ENCODE measurements at places on chromosomes 1 and 21.

DNA sequence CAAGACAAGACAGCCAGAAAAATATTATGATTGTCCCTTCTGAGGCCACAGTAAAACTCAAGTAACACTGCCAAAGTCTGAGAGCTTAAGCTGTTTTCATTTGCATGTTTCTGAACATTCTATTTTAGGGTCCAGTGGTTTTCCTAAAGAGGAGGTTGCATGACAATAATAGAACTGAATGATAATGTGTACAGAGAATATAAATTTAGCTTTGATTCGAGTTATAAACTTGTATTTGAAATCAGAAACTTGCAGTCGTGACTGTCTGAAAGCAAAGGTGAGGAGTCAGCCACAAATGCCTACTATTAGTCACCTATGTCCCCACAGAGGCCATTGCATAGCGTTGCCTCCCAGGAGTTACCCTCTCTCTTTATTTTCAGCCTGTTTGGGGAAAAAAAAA lies 363.1 kb upstream of the ADGRL2 start:
- no peak for DNase-seq

DNA sequence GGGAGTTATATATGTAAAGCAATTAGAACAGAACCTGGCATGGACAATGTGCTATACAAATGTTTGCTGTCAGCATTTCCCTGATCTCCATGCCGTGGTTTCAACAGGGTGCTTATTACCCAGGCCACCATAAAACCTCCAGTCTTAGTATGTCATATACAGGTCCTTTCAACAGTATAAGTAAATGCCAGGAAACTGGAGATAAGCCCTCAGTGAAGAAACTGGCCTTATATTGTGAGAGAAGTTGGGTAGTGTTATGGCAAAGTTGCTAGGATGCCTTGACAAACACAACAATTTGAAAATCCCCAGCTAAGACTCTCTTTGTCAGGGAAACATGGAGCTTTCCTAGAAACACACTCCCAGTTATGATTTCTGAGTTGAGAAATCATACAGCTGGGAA lies 850.2 kb upstream of the ADAMTS5 start:
- DNase-seq = no peak

DNA sequence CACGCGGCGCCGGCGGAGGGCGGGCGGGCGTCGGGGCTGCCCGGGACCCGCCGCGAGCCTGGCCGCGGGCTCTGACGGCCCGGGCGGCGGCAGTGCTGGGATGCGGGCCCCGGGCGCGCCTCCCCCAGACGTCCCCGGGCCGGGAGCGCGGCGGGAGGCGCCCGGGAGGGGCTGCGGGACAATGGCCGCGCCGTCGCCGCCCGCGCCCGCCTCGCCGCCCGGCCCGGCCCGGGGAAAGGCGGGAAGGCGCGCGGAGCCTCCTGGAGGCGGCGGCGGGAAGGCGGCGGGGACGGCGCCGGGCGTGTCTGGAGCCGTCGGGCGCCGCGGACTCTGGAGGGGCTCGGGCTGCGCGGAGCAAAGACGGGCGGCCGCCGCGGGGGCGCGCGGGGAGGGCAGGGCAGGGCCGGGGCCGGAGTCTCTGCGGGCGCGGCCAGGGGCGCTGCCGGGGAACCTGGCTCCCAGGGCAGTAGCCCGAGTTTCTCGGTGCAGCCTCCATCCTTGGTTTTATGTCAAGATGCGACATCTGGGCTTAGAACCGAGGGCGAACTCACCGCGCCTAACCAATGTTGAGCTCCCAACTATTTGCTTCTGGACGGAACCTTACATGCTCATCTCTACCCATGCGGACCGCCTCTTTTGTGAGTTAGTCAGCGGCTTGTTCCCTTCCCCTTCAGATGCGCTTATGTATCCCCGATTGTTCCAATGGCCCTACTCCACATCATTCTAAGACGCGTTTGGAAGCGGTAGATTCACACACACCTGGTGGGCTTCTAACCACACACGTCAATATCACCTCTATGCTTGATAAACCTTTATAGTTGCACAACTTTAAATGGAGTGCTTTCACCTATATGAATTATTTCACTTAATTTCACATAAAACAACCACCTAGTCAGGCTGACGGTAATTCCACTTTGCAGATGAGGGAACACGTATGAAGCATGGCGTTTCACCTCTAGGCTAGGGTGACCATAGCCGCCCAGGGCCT lies 651 bp downstream of the ZBTB8A start:
- DNase-seq = no peak

GRCh38 chr1:214259353-214259977 lies 21.5 kb upstream of the SMYD2 start:
- no peak for DNase-seq

- no peak for DNase-seq
These were observed 559.9 kb upstream of the PBX1 start for GRCh38 chr1:163999131-163999530.

DNA sequence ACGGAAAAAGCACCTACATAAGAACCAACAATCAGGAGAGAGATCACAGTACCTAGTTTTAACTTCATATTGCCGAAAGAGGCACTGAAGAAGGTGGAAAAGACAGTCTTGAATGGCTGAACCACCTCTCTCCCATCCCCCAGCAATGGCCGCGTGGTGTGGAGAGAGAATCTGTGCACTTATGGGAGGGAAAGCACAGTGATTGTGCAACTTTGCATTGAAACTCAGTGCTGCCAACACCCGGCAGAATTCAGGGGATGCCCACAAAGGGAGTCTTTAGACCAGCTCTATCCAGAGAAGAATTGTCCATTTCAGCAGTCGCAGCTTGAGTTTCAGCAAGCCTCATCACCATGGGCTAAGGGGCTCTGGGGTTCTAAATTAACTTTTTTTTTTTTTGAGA lies 186.3 kb upstream of the USP25 start:
- no peak for DNase-seq

DNA sequence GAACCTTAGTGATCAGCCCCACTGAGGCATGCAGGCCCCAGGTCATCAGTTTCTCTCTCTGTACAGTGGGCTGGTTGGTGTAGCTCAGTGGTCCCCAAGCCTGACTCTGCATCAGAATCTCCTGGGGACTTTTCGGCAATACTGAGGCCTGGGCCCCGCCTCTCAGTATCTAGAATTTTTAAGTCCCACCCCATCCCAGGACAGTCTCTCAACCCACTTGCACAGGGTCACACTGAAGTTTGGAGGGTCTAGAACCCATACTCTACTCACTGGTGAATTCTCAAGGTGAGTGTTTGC lies 216.4 kb downstream of the MATN1 start:
- no peak for DNase-seq

DNA sequence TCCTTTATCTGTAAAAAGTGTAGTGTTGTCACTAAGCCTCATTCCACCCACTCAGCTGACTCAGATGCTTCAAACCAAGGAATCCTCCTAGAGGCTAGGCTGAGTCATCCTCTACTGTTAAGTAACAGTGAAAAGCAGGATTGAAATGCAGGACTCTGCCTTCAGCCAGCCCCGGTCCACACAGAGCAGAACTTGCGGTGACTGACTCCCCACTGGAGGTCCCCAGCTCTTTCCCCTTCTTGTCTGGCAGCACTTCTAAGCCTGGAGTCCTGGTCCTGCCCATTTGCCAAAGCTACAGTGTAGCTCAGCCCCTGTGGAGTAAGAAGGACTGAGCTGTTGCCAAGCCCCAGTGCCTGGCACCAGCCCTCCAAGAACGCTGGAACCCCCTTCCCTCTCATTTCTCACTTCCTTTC lies 1.7 kb downstream of the RAB7B start:
- peak; percentile 84 for DNase-seq

DNA sequence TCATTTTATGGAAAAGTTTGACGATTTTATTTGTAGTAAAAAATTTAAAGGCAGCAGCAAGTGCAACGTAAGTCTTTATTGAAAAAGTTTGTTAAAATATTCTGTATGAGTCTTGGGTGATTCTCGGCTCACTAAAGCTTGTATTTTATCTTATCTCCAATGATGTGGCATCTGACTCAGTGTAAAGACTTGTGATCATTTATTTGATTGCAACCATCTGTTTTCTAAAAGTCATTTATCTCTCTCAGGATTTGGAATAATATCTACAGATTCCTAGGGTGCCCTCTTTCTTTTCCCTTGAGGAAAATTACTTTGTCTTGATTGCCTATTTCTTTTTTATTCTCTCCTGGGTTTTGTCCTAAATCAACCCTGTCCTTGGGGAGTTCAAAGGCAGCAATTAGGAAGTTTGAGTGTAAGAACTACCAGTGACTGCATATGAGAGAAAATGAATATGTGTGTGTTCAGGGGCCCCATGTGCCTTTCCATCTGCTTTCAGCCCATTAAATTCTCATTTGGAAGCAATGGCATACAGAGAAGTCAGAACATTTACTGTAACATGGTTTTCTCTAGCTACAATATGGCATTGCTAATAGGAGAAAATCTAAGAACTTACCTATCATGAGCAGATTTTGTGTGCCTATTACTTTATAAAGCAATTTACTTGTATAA lies 575.0 kb upstream of the CHRM3 start:
- DNase-seq = no peak

DNA sequence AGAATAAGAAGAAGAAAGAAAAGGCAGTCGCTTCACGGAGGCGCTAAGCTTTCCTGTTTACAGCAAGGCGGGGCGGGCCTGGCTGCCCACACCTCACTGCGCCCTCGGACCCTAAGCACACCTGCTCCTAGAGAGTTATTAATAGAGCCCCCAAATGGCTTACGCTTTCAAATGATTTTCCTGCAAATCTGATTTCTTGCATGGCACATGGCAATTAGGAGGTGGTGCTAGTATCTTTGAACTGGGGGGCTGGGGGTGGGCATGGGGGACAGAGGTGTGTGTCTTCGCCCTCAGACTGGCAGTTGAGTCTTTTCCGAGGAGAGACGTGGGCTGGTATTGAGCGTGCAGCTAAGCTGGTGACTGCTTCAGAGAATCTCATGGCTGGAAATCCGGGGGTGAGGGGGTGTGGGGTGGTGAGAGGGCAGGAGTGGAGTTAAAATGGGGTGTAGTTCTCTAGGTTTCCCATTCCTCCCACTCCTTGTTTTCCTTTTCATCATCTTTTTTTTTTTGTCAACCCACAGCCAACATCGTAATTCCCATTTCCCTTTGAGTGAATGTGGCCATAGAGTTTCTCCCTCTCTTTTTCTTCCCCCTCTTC lies 1.3 kb downstream of the S1PR1 start:
- no peak for DNase-seq

GRCh38 chr1:116165572-116165971 lies 54.4 kb downstream of the MAB21L3 start:
- no peak for DNase-seq

- peak; percentile 56 for DNase-seq
These were observed 44.4 kb downstream of the PTPN14 start for GRCh38 chr1:214506972-214507431.

- no peak for DNase-seq
These were observed 11.7 kb downstream of the EVA1C start for GRCh38 chr21:32424191-32424535.

GRCh38 chr1:87683196-87683956 lies 354.7 kb downstream of the LMO4 start:
- DNase-seq = no peak

- DNase-seq = no peak
These were observed 22.2 kb downstream of the ETV3L start for GRCh38 chr1:157077394-157077793.

DNA sequence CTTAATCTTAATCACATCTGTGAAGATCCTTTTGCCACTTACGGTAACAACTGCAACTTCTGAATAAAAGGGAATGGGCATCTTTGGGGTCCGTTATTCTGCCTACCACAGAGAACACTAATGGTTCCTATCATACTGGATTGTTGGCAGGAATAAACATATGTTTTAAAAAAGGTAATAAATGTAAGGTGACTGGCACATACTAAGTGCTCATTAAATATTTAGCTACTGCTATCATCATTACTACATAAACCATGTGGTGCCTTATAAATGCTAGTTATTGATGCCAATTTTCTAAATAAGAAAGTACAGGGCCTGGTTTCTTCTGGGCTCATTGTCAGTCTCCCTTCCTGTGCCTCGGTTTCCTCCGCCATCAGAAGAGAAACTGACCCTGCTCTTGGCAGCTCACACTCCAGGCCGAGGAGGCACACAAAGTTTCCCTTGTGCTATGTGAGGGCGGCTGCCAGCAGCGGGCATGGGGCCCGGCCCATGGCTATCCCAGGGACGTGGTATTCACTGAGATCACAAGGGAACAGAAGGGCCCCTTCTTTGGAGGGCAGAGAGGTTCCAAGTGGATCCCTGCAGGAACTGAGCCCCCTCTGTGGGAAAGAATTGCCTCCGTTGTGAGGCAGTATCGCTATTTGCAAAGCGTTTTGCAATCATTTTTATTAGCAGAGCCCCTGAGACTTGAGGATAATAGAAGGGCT lies 26.2 kb downstream of the NAV1 start:
- no peak for DNase-seq

GRCh38 chr1:53176452-53177208 lies 20.0 kb upstream of the CPT2 start:
- peak; percentile 36 for DNase-seq

DNA sequence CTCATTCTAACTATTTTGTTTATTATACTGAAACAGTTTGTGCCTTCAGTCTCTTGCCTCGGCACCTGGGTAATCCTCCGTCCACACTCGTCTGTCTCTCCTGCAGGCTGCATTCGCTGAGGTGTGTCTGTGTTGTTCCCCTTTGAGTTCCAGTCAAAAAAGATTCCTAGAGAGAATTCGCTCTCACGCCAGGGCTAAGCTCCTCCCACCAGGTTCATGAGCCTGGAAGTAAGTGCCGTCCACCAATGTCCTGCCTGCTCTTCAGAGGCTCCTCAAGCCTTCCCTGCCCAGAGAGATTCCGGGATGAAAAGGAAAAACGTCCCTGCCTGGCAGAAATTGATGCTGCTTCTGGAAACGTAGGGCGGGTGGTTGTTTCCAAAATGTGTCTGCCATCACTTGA lies 12.9 kb downstream of the KIAA2013 start:
- no peak for DNase-seq

GRCh38 chr1:63688302-63688890 lies 85.4 kb upstream of the ROR1 start:
- DNase-seq = no peak

DNA sequence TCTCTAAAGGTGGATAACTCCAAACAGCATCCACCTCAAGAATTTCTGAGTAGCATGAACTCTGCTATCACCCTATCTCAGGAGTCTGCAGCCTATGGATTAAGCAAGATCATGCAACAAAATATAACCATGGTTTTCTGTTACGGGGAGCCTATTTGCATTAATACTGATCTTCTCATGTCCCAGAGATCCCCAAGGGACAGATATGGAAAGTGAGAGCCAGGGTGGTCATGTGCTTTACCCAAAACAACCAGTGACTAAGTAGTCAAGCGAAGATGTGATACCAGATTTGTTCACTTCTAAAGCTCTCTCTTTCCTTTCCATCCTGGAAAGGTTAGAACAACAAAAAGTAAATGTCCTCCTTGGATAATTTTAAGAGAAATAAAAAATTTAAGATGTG lies 125.1 kb downstream of the PRRX1 start:
- DNase-seq = no peak

- peak; percentile 16 for DNase-seq
These were observed 145.2 kb downstream of the FOXD2 start for GRCh38 chr1:47582891-47583608.

GRCh38 chr21:41387042-41387819 lies 25.4 kb downstream of the MX2 start:
- no peak for DNase-seq

DNA sequence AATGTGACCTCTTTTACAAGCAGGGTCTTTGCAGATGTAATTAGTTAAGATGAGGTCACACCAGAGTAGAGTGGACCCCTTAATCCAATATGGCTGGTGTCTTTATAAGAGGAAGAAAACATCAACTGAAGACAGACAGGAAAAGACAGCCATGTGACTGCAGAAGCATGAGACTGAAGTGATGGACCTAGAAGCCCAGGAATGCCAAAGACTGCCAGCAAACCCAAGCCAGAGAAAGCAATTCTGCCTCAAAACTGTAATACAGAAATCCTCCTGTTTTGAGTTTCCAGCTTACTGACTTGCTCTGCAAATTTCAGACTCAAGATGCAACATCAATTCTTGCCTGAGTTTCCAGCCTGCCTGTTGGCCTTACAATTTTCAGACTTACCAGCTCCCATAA lies 17.3 kb downstream of the ENAH start:
- DNase-seq = no peak
